HuH-7 (cell line): ENCODE measurements at places on chromosomes 1 and 21.

DNA sequence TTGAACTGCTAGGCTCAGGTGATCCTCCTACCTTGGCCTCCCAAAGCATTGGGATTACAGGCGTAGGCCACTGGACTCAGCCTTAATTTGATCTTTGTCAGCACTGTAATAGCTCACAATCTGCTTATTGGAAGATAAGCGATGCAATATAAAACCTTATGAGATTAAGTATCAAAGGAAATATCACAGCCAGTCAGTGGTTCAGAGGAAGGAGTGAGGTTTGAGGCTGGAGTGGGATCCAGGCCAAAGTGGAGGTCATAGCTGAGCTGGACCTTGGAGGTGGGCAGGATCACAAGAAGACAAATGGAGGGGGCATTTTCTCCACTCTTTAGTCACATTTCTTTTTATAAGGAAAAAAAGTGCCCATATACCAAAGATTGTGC, 228.5 kb downstream of the RHOU start:
- DNase-seq: no peak

- DNase-seq: peak; percentile 32
Measured at GRCh38 chr1:66764994-66765578, 12.8 kb downstream of the DYNLT5 start.

DNA sequence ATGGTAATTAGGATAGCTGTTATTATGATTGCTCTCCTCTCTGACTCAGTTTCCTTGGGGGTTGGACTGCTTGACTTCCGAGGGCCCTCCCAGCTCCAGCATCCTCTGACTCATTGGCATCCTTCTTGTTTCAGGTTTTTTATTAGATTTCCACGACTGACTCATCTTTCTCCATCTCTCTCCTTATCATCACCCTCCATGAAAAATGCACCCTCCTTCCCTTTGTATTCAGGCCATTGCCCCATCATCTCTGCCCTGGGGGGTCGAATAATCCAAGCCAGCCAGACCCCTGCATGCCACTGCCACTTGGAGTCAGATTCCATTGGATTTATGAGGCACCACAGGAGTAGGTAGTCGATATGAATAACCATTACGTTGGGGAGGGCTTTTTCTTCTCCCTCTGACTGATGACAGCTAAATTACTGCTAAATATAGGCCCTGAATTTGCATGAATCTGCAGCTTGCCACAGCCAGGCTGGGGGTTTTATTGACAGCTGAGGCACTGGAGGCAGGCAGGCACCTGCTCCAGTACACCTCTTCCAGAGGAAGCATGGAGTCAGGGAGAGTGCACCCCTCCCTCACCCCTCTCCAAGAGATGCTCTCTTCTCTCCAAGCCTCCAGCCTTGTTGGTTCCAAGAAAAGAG, 91.7 kb downstream of the C1orf94 start:
- DNase-seq: no peak

DNA sequence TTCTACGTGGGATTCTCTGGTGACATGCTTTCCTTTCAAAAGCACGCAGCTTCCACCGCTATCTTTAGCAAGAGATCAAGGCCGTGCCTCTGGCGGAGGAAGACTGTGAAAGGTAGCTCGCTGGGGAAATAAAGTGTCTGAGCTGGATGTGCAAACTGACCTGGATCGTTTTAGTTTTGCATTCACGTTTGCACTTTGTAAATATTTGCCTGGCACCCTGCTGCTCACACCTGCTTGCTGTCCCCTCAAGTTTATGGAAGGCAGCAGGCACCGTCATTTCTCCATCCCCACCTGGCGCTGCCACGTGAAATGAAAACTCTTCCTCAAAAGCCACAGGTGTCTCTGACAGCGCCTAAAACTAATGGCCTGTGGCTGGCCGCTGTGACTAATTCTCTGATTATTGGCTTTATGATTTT, 44.0 kb upstream of the TARDBP start:
- no peak for DNase-seq

DNA sequence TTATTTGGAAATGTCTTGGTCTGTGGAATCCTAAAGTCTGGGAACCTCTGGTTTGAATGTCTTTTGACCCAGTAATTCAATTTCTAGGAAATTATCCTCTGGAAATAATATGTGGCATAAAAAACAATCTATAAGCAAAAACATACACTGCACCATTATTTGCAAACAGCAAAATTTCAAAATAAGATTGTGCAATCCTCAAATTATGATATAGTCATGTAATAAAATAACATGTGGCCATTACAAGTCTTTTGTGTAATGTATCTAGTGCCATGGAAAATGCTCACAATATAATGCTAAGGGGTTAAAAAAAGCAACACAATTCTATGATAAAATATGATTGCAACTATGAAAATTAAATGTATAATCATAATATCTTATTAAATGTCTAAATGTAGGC, 312.9 kb upstream of the RUNX1 start:
- no peak for DNase-seq

DNA sequence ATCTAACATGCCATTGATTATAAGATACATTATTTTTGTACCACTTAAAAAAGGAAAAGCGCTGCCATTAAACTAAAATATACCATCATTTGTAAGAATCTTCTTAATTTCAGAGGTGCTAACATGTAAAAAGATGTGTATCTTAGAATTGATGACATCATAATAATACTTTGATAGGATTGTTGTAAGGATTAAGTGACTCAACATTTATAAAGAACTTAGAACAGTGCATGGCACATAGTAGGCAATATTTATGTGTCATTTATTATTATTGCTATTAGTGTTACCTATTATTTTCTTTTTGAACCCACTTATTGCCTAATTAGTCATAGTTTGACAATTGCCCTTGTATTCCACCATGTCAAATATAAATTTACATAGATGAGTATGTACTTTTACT, 21.8 kb downstream of the HIPK1 start:
- no peak for DNase-seq

DNA sequence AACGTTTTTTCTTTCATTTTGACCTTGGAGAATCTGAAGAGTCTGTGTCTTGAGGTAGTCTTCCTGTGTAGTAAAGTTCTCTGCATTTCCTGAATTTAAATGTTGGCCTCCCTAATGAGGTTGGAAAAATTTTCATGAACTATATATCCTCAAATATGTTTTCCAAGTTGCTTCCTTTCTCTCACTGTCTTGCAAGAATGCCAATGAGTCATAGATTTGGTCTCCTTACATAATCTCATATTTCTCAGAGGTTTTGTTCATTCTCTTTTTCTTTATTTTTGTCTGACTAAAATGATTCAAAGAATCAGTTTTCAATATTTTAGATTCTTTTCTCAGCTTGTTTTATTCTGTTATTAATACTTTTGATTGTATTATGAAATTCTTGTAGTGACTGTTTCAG, 87.6 kb downstream of the DRAM2 start:
- DNase-seq: no peak

GRCh38 chr1:2466958-2467554, 9.0 kb upstream of the PLCH2 start:
- DNase-seq: no peak

DNA sequence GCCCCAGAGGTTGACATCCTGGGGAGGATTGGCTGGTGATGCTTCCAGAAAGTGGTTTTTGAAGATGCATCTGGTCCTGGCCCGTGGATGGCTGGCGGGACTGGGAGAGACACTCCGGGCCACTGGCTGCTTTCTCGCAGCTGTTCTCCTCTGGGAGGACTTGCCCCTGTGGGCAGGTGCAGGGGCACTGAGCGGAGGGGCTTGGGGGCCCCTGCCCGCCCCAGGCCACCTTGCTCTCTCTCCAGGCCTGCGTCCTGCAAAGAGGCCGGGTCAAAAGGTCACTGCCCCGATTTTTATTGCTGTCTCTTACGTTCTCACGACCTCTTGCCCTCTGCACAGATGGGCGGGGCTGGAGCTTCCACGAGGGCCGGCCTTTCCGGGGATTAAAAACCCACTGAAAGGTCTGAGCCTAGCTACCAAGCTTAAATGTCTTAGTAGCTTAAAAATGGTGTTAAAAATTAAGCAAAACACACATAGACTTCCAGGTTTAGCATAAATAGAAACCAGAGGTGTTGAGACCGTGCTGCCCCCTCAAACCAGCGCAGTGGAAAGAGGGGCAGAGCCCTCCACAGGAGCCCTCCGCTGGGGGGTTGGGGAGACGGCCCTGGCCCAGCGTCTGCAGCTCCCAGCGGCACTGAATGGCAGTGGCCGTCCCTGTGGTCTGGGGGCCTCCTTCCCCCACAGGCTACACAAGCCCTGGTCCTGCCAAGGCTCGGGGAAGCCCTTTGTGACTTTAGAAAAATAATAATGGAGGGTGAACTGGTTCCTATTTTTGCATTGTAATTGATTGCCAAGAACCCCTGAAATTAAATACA, 43.9 kb downstream of the SKI start:
- DNase-seq: peak; percentile 75

DNA sequence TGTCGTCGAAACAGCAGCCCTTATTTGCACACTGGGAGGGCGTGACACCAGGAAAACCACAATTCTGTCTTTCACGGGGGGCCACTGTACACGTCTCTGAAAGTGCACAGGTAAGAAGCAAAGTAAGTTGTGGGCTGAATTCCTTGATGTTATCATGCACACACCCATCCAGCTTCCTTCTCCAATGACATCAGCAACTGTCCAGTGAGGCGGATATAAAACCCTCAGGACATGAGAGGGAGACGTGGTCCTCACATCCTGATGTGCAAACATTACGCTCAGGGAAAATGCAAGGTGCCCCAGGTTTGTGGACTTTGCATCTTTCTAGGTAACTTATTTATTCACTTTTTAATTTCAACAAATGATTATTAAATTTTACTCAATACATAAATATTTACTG, 3.0 kb downstream of the TFF1 start:
- no peak for DNase-seq

DNA sequence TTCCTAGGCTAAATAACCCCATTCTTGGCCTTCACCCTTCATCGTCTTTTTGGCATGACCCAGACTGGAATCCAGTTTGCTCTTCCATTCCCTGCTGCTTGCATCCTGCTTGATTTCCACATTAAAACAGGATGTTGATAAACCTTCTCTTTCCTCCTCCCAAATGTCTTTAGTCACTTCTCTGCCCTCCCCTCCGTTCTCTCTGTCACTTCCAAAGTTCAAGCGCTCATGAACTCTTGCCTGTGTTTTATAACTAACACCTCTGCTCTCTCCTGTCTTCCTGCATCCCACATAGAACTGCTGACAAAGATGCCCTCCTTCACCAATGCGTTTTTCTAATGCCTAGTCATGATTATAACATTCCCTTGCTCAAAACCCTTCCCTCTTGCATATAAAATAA, 65.6 kb upstream of the SLC44A3 start:
- no peak for DNase-seq

DNA sequence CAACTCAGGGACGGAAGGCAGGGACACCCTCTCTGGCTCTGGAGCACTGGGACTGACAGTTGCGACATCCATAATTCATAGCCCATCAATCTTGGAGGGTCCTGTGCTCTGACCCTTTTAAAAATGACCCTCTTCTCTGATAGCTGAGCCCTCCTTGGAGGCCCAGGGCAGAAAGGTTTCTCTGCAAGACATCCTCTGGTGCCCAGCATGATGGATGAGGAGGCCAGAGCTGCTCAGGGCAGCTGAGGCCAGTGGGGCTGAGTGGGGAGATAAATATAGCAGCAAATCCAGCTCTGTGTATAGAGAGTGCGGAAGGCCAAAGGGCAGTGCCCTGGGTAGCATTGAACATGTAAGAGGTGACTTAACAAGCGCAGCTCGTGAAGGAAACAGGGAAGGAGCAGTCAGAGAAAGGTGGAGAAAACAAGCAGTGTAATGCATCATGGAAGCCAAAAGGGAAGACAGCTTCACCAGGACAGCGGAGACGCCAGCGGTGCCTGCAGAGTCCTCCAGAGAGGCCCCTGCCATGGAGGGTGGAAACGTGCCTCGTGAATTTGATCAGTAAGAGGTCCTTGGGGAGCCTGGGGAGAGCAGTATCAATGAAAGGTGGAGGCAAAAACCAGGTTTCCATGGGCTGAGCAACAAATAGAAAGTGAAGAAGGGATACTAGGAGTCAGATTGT, 50.4 kb upstream of the FMOD start:
- DNase-seq: no peak

- no peak for DNase-seq
Measured at GRCh38 chr1:153552335-153552734, 3.3 kb upstream of the S100A3 start.

- DNase-seq: peak; percentile 84
Measured at GRCh38 chr1:206489980-206490770, 17.2 kb upstream of the RASSF5 start.

DNA sequence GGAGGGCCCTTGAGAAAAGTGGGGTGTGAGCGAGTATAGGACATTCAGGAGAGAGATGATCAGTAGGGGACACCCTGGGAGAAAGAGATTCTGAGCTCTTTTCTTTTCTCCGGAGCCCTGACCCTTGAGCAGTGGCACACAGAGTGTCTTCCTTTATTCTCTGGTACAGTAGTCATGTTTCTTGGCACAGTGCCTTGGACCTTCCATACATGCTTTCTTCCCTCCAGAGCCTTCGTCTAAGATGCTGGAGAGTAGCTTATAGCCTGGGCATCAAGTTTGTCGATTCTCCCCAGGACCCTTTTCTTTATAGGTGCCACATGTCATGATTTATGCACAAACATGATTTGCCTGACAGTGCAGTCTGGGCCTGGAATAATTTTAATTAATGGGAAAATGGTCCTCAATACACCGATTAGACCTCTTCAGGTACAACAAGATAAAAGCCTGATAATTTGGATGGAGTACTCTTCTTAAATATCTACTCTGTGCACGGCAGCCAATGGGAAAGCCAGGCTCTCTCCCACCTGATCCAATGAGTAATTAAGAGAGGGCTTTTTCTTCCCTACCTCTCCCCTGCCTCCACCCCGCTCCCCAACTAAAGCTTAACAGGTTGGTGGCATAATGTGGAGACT, at the start of gene TBX19:
TBX19 (plus strand) TSS at position 582 of the 632 bp plus-strand sequence. CDS start 214 bp downstream, outside the sequence.
- no peak for DNase-seq

DNA sequence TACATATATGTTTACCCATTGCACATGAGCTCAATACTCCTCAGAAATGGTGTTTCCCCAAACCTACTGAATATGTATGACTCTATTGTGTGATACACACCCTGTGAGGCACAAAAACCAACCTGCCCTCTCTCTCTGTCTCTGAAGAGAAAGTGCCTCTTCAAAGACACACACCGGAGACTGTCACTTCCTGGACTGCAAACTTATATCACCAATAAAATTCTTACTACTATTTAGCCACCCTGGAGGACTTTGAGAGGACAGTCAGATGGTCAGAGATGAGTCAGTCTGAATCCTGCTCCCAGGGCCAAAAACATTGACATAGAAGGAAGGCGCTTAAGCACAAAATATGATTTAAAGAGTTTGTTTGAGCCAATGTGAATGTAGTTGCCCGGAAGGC, 110.4 kb downstream of the PPIAL4G start:
- DNase-seq: no peak

GRCh38 chr1:21355956-21356355, 65.7 kb upstream of the ECE1 start:
- DNase-seq: no peak

GRCh38 chr1:244162786-244163530, 111.9 kb downstream of the ZBTB18 start:
- DNase-seq: no peak
